ENCODE measurements at places on chromosomes 13 and 19. TPM values are rescaled to one million over a fixed set of nuclear protein-coding genes. Genes with fewer than 3 reads are reported as not detected.

ADM5 gene
- 1.6 TPM for total RNA-seq

DNA sequence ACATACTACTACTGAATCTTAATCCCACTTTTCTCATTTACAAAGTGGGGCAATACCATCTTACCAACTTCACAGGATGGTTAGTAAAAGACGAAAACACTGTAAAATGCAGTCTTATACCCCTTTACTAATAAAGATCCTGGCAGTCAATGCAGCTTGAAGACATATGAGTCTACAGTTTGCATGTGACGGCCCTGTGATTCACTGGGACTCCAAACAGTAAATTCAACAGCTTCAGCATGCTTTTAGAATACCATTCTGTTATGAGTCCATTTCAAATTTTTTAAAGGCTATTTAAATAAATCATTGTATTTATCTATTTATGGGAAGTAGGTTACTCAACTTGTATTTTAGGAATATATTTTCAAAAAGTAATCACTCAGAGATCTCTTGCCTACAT is 629.1 kb downstream of the LIG4 start:
- DNase-seq, result no peak

DNA sequence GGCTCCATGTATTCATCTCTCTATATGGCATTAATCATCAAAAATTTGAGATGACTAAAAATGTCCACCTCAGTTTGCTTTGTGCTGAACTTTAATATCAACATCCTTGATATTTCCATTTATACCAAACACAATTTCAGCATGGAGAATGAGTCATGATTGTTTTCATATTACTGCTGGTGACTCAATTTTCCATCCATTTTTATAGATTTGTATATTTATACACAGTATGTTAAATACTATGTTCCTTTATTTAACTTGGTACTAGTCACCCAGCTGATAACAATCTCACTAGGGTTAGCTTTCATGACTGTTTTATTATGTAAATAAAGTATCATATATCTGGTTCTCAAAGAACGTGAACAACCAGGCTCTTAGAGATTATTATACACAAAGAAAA is 1255.1 kb downstream of the SLITRK1 start:
- peak; percentile 54 for DNase-seq

CRLF1 gene
- 0.37 TPM for total RNA-seq

DNA sequence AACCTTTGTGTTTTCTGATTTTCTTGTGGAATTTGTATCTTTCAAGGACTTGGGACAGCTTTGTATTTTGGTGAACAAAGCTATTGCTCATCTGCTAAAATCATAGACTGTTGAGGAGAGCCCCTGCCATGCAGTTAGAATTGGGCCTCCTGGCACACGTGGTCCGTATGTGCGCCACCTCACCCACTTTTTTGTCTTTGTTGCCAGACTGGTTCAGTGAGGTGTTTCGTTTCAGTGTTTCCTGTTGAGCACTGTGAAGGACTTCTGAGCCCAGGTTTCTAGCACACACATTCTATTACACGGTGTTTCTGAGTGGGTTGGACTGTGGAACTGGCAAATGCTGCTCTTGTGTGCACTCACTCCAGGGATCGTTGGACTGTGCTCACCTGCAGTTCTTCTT is 37.6 kb upstream of the RNF113B start:
- DNase-seq, result peak; percentile 72
